EH (cell line): ENCODE measurements at places on chromosomes 16 and 17.

DNA sequence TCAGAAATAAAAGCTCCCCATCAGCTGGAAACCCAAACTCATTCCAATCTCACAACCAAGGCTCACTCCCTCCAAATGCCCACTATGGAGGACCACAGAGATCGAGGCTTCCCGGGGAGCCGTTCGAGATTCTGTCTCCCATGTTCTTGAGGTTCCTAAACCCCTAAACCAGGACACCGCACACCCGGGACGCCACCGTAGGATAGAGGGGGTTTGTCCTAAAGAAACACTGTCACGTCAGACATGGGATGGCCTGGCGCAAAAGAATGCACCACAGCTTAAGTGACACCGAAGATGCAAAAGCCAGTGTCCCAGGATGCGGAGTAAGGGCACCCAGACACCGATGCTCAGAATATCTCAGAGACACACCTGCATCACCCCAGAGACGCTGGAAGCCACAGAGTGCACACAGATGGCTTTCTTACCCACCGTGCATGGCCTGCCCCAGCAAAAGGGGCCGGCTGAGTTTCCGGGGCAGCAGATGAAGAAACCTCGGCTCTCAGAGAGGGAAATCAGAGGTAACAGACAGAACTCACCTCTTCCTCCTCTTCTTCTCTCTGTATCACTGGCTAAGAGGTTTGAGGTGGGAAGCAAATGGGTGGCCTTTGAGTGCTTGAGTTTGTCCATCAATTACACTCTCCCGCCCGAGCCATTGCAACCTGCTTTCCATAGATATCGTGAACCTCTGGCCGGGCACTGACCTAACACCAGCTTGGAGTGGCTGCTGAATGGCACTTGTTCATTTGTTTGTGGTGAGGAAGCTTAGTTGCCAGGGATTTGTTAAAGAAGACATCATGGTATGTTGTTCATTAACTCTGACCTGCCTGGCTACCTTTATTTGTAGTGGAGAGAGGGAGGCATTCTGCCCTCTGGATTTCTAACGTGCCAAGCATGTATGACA lies 65.1 kb upstream of the TNRC6C start:
- DNase-seq: no peak

GRCh38 chr16:87809150-87809902 lies 43.5 kb upstream of the KLHDC4 start:
- no peak for DNase-seq

GRCh38 chr17:12522743-12523183 lies 142.9 kb upstream of the MYOCD start:
- DNase-seq: peak; percentile 97

GRCh38 chr17:9817086-9817485 lies 4.8 kb downstream of the GSG1L2 start:
- DNase-seq: peak; percentile 32

GRCh38 chr16:24737391-24737871 lies 8.0 kb downstream of the TNRC6A start:
- DNase-seq: peak; percentile 70

GRCh38 chr17:41773190-41773588 lies 13.3 kb downstream of the JUP start:
- DNase-seq: peak; percentile 88

- DNase-seq: peak; percentile 47
Observed at GRCh38 chr17:49496183-49496866, 1.2 kb downstream of the NGFR start.

DNA sequence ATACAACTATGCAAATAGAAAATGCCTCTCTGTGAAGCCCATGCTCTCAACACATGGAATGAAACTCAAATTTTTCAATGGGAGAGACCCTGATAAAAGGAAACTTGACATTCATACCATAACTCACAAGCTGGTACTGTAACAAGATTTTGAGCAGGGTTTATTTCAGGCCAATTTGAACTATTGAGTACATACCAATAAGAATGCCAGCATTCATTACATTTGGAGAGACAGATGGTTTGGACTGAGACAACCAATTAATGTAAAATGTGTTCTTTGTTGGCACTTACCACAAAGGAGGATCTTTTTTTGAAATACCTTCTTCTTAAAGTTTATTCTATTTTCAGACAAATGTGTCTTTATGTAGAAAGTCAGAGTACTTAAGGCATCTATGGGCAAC lies 1357.0 kb upstream of the GOT2 start:
- DNase-seq: no peak
